ENCODE measurements at places on chromosomes 3 and 15. TPM values are rescaled to one million over a fixed set of nuclear protein-coding genes. Genes with fewer than 3 reads are reported as not detected.

GRCh38 chr3:194871143-194871863, 185.6 kb downstream of the FAM43A start:
- H3K4me3 ChIP-seq, result no peak overlapping the region
- no peak for DNase-seq
- H3K4me1 ChIP-seq, result no peaks in the 10 kb centered on the region
- peaks cover 4% of the 10 kb centered on the region for H3K27me3 ChIP-seq
- H3K36me3 ChIP-seq, result no peaks in the 10 kb centered on the region

The PEX5L gene
- not detected for total RNA-seq

GRCh38 chr15:27764339-27764738, 334.8 kb downstream of the OCA2 start:
- no peaks in the 10 kb centered on the region for H3K36me3 ChIP-seq
- no peaks in the 10 kb centered on the region for H3K4me1 ChIP-seq
- H3K27me3 ChIP-seq, result no peaks in the 10 kb centered on the region
- DNase-seq, result no peak
- no peak overlapping the region for H3K27ac ChIP-seq
- H3K4me3 ChIP-seq, result no peak overlapping the region

- no peak overlapping the region for H3K27ac ChIP-seq
- H3K4me3 ChIP-seq, result no peak overlapping the region
- no peaks in the 10 kb centered on the region for H3K27me3 ChIP-seq
- no peaks in the 10 kb centered on the region for H3K36me3 ChIP-seq
- H3K4me1 ChIP-seq, result no peaks in the 10 kb centered on the region
- DNase-seq, result peak; percentile 63
These were observed 20.9 kb downstream of the CD276 start for GRCh38 chr15:73704869-73705645.

DNA sequence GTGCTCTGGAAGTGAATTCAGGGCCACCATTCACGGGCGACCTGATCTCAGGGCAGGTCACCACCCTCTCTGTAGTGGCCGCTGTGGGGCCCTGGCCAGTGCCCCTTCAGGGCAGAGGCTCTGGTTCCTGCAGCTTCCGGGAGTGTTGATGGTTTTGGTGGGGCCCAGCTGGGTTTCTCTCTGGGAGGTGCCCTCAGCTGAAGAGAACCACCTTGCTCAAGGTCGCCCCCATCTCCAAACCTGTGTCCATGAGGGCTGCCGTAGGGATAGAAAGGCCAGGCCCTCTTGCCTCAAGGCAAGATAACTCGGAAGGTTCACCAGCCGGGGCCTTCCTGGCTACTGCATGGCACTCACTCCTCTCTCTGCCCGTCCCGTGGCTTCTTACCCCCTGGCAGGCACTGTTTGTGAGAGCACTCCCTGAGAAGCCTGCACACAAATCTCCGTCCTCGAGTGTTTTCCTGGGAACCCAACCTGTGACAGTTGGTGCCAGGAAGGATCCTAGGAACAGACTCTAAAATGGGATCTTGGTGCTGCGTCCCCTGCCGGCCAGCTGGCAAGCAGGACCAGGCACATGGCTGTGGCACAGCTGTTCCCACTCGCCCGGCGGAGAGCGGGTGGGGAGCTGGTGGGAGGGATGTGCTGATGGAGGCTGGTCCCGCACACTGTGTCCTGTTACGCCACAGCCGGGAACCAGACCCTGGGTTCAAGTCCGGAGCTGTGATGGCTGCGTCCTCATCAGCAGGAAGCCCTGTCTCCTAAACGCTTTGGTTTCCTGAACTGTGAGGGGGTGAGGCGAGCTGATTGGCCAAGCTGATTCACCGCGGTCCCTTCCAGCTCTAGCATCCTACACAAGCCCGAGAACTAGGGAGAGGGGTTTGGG, 23.2 kb upstream of the PIGZ start:
- no peak overlapping the region for H3K27ac ChIP-seq
- no peaks in the 10 kb centered on the region for H3K36me3 ChIP-seq
- no peaks in the 10 kb centered on the region for H3K27me3 ChIP-seq
- DNase-seq, result no peak
- no peak overlapping the region for H3K4me3 ChIP-seq

- H3K27ac ChIP-seq, result peak overlapping the region; percentile 39
- peak overlapping the region; percentile 57 for H3K4me3 ChIP-seq
- peaks cover 36% of the 10 kb centered on the region for H3K4me1 ChIP-seq
- H3K27me3 ChIP-seq, result peaks cover 24% of the 10 kb centered on the region
- no peaks in the 10 kb centered on the region for H3K36me3 ChIP-seq
These were observed 1.1 kb downstream of the HES1 start for GRCh38 chr3:194137008-194137505.

DNA sequence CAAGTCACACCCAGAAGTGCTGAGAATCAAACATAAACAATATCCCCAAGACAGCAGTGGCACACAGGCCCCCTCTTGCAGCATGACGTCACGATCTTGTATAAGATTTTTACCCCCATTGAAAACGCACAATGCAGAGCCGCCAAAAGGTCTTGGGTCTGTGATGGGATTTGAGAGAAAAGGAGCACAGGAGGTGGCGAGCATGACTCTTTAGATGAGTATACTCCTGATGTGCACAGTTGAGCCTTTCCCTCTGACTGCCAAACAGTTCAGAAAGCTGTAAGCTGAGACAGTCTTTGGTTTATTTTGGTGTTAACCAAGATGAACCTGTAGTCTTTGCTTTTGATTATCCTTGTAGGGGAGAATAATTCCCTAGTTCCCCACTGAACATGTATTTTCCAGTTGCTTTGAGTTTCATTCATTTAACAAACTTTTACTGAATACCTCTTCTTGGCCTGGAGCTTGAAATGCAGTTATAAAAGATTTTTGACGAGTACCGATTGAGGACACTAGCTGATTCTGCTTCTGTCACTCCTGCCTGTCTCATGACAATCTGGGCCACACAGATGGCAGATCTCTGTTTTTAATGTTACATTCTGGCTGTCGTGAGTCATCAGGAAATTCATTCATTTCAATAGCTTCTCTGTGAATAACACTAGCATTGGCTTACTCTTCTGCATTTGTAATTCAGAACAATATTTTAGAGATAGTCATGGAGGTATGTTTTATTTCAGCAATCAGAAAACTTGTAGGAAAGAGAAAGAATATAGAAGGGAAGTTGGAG, 28.9 kb downstream of the CFAP91 start:
- no peaks in the 10 kb centered on the region for H3K27me3 ChIP-seq
- H3K36me3 ChIP-seq, result no peaks in the 10 kb centered on the region
- no peak overlapping the region for H3K27ac ChIP-seq
- no peak for DNase-seq
- no peak overlapping the region for H3K4me3 ChIP-seq

- no peak for DNase-seq
- H3K27ac ChIP-seq, result no peak overlapping the region
- no peak overlapping the region for H3K4me3 ChIP-seq
- H3K36me3 ChIP-seq, result no peaks in the 10 kb centered on the region
- no peaks in the 10 kb centered on the region for H3K27me3 ChIP-seq
- H3K4me1 ChIP-seq, result no peaks in the 10 kb centered on the region
These were observed 489.4 kb upstream of the IL12A start for GRCh38 chr3:159499031-159499793.

- DNase-seq, result no peak
- no peak overlapping the region for H3K4me3 ChIP-seq
- no peaks in the 10 kb centered on the region for H3K4me1 ChIP-seq
- no peaks in the 10 kb centered on the region for H3K36me3 ChIP-seq
These were observed 99.5 kb upstream of the FOXB1 start for GRCh38 chr15:59904450-59905135.

- DNase-seq, result no peak
- H3K4me1 ChIP-seq, result no peaks in the 10 kb centered on the region
- H3K27me3 ChIP-seq, result peaks cover 16% of the 10 kb centered on the region
- H3K4me3 ChIP-seq, result no peak overlapping the region
- H3K36me3 ChIP-seq, result no peaks in the 10 kb centered on the region
These were observed 170.0 kb downstream of the RAB11A start for GRCh38 chr15:66039117-66039871.

GRCh38 chr15:35852818-35853624, 307.1 kb upstream of the DPH6 start:
- H3K4me1 ChIP-seq, result no peaks in the 10 kb centered on the region
- H3K27ac ChIP-seq, result no peak overlapping the region
- H3K4me3 ChIP-seq, result no peak overlapping the region
- no peaks in the 10 kb centered on the region for H3K27me3 ChIP-seq
- DNase-seq, result no peak

The GALNT15 gene
- total RNA-seq, result not detected

- H3K36me3 ChIP-seq, result no peaks in the 10 kb centered on the region
- no peaks in the 10 kb centered on the region for H3K27me3 ChIP-seq
- no peak overlapping the region for H3K27ac ChIP-seq
- no peaks in the 10 kb centered on the region for H3K4me1 ChIP-seq
- no peak for DNase-seq
These were observed 41.8 kb downstream of the CRYGS start for GRCh38 chr3:186502138-186502948.

GRCh38 chr3:24229468-24230221, 265.0 kb downstream of the THRB start:
- no peak overlapping the region for H3K27ac ChIP-seq
- H3K36me3 ChIP-seq, result no peaks in the 10 kb centered on the region
- no peak for DNase-seq
- no peaks in the 10 kb centered on the region for H3K4me1 ChIP-seq

The PP2D1 gene
- not detected for total RNA-seq

DNA sequence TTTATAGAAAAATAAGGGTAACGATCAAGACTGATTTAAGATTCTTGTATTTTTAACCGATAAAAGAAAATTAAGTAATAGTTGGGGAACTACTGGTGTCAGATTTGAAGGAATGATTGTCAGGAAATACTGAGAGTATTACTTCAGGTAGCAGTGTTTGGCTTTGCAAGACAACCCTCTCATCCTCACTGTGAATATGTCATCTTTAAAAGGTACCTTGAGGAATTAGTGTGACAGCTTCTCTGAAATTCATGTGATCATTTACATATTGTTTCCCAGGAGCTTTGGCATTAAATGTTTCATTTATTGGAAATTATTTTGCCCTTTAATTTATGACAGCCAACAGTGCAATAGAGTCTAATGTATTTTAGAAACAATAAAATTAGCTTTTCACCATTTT, 3.3 kb downstream of the CHL1 start:
- H3K27me3 ChIP-seq, result no peaks in the 10 kb centered on the region
- no peak overlapping the region for H3K27ac ChIP-seq
- no peaks in the 10 kb centered on the region for H3K36me3 ChIP-seq
- H3K4me1 ChIP-seq, result no peaks in the 10 kb centered on the region
- no peak for DNase-seq

- H3K27ac ChIP-seq, result no peak overlapping the region
- no peaks in the 10 kb centered on the region for H3K36me3 ChIP-seq
- H3K4me3 ChIP-seq, result no peak overlapping the region
- no peak for DNase-seq
- H3K4me1 ChIP-seq, result peaks cover 47% of the 10 kb centered on the region
These were observed 111.5 kb downstream of the ZNF609 start for GRCh38 chr15:64571857-64572291.

DNA sequence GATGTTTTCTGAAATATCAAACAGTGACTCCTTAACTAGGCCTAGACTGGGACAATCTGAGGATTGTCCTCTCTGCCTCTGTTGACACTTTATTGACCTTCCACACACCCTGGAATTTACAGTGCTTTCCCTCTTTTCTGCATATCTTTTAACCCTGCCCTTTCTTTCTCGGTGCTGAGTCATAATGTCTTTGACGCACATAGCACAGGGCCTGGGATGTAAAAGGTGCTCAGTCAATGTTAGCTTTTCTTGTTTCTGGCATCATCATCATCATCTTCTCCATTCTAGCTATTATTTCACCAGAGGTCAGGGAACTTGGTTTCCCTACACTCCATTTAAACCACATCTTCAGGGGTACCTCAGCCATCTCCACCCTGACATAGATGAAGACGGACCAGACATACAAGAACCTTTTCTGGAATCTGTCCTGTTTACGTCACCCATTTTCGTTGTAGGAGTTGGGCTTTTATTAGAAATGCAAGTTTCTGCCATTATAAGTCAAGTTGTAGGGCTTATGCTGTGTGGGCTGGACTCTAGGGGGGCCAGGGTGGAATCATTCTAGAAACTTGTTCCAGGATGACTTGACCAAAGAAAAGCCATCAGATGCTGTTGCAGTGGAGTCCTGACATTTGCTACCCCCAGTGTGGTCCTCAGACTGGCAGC, 46.6 kb downstream of the ZBTB38 start:
- H3K4me1 ChIP-seq, result peaks cover 68% of the 10 kb centered on the region
- H3K4me3 ChIP-seq, result peak overlapping the region; percentile 3
- H3K36me3 ChIP-seq, result peaks cover 18% of the 10 kb centered on the region
- H3K27me3 ChIP-seq, result no peaks in the 10 kb centered on the region

- H3K4me1 ChIP-seq, result no peaks in the 10 kb centered on the region
- H3K36me3 ChIP-seq, result no peaks in the 10 kb centered on the region
- no peaks in the 10 kb centered on the region for H3K27me3 ChIP-seq
- no peak overlapping the region for H3K4me3 ChIP-seq
- DNase-seq, result no peak
- H3K27ac ChIP-seq, result no peak overlapping the region
These were observed 94.5 kb downstream of the ARNT2 start for GRCh38 chr15:80498652-80499051.

The SLC6A1 gene
- total RNA-seq, result not detected

DNA sequence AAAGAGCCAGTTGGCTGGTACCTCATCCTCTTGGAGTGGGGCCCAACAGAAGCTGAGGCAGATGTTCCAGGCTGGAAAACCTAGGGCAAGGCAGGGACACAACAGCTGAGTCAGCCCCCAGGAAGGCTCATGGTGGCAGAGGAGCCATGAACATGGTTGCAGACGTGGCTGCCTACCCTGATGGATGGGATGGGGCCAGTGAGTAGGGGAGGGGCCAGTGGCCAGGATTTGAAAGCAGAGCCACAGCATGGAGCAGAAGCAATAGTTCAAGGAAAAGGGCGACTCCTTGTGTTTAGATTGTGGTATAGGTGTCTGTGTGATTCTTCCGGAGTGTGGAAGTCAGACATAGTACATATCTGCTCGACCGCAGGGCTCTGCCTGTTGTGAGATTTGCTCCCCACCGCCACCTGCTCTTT, 24.2 kb downstream of the PXYLP1 start:
- H3K4me3 ChIP-seq, result no peak overlapping the region
- peak; percentile 20 for DNase-seq
- H3K27me3 ChIP-seq, result no peaks in the 10 kb centered on the region
- peaks cover 14% of the 10 kb centered on the region for H3K4me1 ChIP-seq

The C3orf18 gene
- total RNA-seq, result 11.5 TPM

The GOLGA8J gene
- not detected for total RNA-seq

The MAGEL2 gene
- not detected for total RNA-seq

- no peak overlapping the region for H3K27ac ChIP-seq
- H3K27me3 ChIP-seq, result no peaks in the 10 kb centered on the region
- H3K4me1 ChIP-seq, result no peaks in the 10 kb centered on the region
- H3K36me3 ChIP-seq, result no peaks in the 10 kb centered on the region
These were observed 234.1 kb upstream of the FEZF2 start for GRCh38 chr3:62607287-62608029.

DNA sequence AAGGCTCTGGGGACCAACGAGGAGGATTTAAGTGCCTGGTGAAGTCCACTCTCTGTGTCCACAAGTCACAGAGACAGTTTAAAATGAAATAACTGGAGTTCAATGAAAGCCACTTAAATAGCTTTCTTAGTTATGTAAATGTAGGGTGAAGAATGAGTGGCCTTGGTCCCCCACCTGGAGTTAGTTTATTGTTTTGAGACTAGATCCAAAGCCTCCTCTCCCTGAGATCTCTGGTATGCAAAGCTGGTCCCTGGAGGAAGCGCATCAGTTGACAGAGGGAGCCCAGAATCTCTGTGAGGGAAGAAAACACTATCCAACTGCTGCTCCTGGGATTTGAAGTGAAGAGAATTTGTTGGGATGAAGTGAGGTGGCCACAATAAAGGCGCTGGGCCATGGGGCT, 40.5 kb downstream of the EXOG start:
- H3K36me3 ChIP-seq, result no peaks in the 10 kb centered on the region
- no peak overlapping the region for H3K4me3 ChIP-seq
- no peaks in the 10 kb centered on the region for H3K27me3 ChIP-seq
- no peaks in the 10 kb centered on the region for H3K4me1 ChIP-seq
- no peak for DNase-seq
- no peak overlapping the region for H3K27ac ChIP-seq
